Vagina (tissue), 2 donors: ENCODE measurements at places on chromosomes 4 and X.

- no peak for DNase-seq
These were observed 219.1 kb downstream of the ZNF674 start for GRCh38 chrX:46326161-46326560.

DNA sequence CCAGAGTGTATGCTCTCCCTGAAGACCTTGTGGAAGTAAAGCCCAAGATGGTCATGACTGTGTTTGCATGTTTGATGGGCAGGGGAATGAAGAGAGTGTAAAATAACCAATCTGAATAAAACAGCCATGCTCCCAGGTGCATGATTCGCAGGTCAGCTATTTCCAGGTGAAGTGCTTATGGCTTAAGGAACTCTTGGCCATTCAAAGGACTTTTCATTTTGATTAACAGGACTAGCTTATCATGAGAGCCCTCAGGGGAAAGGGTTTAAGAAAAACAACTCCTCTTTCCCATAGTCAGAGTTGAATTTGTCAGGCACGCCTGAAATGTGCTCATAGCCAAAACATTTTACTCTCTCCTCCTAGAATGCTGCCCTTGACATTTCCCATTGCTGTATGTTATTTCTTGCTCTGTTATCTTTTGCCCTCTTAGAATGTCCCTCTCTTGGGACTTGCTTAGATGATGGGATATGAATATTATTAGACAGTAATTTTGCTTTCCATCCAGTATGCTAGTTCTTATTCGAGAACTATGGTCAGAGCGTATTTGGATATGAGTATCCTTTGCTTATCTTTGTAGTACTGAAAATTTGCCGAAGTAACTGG lies 88.6 kb downstream of the PLS3 start:
- DNase-seq: no peak

DNA sequence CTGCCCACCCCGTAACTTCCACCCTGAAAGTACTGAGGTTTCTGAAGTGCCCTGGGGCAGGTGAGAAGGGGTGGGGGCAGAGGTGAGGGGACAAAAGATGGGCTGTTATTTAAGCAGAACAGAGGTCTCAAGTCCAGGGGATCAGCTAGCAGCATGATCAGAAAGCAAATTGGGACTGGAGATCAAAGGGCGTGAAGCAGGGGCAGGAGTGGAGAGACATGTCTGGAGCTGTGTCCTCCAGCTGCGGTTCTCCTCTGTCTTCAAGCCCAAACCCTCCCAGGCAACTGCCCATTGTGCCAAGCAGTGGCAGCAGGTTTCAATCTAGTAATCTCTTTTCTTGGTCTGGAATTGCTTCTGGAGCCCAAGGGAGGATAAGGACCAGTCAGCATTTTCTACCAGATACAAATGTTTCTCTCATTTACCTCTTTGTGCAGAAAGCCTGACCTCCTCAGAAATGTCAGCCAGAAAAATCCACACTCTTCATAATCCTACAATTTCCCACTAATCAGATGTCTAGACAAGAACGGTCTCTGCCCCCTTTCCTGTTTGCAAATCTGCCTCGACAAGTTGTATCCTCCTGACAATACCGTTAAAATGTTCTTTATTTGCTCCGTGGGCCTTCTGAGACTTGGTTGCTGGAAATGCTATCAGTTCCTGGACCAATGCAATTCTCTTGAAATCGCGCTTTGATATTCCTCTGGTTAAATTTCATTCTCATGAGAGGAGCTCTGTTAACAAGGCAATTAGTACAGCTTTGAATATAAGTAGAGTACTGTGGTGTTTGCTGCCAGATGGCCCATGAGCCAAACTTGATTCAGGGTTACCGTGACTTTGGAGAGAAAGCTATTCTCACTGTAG lies 23.2 kb upstream of the RASL11B start:
- no peak for DNase-seq

- no peak for DNase-seq
These were observed 226.1 kb downstream of the COX18 start for GRCh38 chr4:72843466-72843865.
